Activated T-cell treated with anti-CD3 and anti-CD28 coated beads, Interleukin-2, amount 50 U/mL, for 48 hours (primary cell): ENCODE measurements at places on chromosomes 2 and 18.

GRCh38 chr18:61019338-61020301 is 313.6 kb upstream of the CDH20 start:
- DNase-seq, result no peak

DNA sequence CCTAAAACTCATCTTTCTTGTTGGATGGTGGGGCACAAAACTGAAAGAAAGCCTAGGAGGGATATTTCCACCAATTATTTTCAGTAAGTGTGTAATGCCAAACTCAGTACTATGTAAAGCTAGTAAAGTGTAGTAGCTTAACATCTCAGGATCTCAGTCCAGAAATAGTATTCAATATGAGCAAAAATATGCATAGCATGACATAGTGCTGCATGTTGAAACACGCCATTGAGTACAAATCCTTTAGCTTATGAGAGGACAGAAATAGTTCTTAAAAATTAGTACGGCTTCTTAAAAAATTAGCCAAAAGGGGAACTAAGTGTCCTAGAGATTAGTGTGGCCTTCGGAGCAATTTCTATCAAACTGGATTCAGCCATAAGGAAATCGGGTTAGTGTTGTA is 21.7 kb upstream of the ATL2 start:
- DNase-seq, result no peak

- no peak for DNase-seq
Measured at GRCh38 chr18:30280861-30281470, 761.6 kb downstream of the DSC3 start.

GRCh38 chr18:22987547-22988189 is 54.5 kb downstream of the RBBP8 start:
- no peak for DNase-seq

DNA sequence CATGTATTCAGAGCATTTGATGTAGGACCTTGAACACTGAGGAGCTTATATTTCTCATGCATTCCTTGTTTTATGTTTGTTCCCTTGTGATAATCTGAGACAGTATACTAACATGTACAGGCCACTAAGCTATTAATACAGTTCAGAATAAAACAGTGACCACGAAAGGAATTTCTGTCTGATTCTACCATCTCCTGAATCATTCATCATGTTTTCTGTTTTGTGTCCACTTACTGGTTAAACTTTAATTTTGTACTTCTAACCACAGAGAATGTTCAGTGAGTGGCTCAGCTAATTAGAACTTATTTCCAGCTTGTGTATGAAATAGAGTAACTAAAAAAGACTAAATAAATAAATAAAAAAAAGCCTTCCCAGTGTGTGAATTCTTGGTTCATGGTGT is 110.4 kb downstream of the LRP1B start:
- DNase-seq, result no peak

DNA sequence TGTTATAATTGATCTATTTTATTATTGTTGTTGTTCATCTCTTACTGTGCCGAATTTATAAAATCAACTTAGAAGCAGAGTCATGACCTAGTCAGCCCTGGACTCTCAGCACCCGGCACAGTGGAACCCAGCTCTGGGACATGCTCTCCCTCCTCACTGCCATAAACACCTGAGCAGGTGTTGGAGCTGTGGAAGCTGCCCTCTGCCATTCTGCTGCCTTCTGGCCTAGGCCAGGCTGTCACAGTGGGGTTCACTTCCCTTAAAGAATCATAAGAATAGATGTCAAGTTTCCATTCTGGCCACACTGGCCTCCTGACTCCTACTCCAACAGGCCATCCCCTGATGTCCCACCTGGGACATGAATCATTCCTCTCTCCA is 192.2 kb downstream of the ZFP36L2 start:
- no peak for DNase-seq

DNA sequence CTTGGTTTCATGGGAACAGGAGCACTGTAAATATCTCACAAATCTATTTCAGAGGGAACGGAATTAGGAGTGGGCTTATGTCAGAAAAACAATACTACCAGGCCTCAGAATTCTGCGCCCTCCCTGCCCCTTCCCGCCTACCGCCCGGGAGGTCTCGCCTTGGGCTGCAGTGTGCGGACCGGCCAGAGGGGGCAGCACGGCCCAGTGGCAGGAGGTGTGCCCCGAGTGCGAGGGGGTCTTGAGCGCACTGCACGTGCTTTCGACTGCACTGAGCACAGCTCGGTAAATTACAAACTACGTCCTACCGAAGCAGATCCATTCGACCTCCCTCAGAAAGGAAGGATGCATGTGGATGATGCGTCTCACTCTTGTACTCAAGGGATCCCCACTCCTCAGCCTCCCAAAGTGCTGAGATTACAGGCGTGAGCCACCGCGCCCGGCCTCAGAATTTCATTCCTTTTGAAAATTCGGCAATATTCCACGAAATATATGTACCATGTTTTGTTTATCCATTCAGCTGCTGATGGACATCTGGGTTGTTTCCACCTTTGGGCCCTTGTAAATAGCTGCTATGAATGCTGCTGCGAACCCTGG is 297.0 kb downstream of the BCL2 start:
- peak; percentile 57 for DNase-seq

GRCh38 chr2:158719403-158719802 is 75.7 kb upstream of the DAPL1 start:
- DNase-seq, result no peak
